ENCODE measurements at places on chromosomes 7 and 10.

GRCh38 chr7:34227525-34227924 lies 322.2 kb downstream of the BMPER start:
- DNase-seq: no peak

- DNase-seq: no peak
These were observed 20.5 kb upstream of the PITRM1 start for GRCh38 chr10:3192856-3193635.

DNA sequence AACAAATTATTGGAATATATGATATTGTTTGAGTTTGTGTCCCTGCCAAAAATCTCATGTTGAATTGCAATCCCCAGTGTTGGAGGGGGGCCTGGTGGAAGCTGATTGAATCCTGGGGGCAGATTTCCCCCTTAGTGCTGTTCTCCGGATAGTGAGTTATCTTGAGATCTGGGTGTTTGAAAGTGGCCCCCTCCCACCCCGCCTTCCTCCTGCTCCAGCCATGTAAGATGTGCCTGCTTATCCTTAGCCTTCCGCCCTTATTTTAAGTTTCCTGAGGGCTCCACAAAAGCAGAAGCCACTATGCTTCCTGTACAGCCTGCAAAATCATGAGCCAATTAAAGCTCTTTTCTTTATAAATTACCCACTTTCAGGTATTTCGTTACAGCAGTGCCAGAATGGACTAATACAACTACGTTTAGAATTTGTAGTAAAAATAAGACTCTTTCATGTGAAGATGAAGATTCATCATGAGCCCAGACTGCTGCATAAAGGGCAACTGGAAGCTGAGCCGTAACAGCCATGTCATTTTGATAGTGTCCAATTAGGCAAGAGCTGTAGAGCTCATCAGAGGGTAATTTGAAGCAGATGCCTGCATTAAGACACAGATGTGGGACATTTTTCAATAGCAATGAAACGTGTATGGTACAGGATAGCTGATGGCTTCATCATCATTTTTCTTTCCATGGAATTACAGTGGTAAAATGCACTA lies 1007.2 kb downstream of the REEP3 start:
- DNase-seq: no peak

DNA sequence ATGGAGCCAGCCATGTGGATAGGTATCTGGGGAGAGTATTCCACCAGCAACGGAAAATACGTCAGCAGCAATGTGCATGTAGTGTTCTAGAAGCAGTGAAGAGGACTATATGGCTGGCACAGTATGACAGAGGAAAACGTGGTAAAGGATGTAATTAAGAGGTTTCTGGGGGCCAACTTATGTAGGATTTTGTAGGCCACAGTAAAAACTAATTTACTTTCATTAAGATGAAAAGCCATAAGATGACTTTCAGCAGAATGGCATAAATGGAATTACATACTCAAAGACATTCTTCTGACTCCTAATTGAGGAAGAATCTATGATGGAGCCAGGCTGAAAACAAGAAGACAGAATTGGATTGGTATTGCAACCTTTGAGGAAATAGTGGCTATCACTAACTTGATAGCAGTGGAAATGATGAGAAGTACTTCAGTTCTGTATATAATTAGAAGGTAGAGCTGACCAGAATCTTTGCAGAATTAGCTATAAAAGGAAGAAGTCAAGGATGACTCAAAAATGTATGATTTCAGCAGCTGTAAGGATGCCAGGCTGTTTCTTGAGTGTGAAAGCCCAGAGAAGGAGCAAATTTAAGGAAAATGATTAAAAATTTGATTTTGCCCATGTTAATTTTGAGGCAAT lies 156.7 kb downstream of the MBL2 start:
- DNase-seq: no peak

- DNase-seq: no peak
These were observed 17.1 kb downstream of the EIF4H start for GRCh38 chr7:74191231-74191630.

GRCh38 chr10:89503151-89503550 lies 32.2 kb downstream of the SLC16A12 start:
- DNase-seq: no peak

GRCh38 chr10:43110338-43111071 lies 27.7 kb upstream of the CSGALNACT2 start:
- no peak for DNase-seq

- no peak for DNase-seq
These were observed 76.1 kb downstream of the PDSS1 start for GRCh38 chr10:26773633-26774032.

- no peak for DNase-seq
These were observed 62.6 kb downstream of the CACNB2 start for GRCh38 chr10:18202680-18203460.

DNA sequence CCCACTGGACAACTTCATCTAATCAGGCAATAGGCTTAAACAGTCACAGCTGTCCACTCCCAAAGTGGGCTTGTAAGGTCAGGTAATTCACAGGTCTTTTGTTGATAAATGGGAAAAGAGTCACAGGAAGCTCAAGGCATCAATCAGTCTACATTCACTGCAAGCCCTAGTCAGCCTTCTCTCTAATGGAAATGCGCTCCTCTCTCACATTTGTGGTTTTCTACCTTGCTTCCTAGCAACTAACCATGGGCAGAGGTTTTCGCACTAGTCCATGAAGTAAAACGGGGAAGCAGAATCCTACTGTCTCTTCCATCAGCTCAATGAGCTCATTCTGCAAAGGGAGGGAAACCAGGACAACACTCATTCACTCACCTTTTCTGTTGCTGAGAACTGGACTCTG lies 53.5 kb upstream of the APBB1IP start:
- no peak for DNase-seq

GRCh38 chr10:74821501-74821900 lies 4.9 kb upstream of the KAT6B start:
- no peak for DNase-seq

DNA sequence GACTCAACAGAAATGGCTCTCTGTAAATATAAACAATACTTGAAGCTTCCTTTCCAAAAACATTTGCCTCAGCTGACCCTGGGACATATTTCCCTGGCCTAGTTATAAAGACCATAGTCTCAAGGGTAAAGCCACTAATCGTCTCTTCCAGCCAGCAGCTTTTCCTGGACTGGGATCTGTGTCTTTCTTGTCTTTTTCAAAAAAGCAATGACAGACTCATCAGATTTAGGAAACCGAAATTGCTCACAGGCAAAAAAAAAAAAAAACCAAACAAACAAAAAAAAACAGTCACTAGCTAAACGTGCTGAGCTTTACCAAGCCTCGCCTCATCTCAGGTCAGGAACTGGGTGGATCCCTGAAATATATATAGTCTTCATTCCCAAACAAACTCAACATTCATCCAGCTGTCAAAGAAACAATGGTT lies 23.5 kb downstream of the STN1 start:
- no peak for DNase-seq

GRCh38 chr10:29408847-29409240 lies 120.0 kb downstream of the LYZL1 start:
- DNase-seq: no peak

- no peak for DNase-seq
These were observed 4.4 kb upstream of the TBX20 start for GRCh38 chr7:35258125-35258867.

DNA sequence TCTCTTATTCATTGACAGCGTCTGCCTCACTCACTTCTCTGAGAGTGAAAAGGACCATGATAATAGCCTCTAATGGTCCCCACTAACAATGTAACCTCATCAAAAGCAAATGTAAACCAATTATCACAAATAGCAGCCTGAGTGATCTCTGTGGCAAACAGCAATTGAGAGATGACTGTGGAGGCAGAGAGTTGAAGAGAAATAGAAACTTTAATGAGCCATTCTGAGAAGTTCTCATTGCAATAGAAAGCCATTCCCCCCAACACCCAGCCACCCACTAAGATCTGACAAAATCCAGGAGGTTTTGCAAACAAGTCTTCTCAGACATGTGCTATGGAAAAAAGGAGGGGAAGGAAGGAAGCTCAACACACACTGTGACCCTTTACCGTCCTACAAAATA lies 44.2 kb upstream of the RNF148 start:
- no peak for DNase-seq

DNA sequence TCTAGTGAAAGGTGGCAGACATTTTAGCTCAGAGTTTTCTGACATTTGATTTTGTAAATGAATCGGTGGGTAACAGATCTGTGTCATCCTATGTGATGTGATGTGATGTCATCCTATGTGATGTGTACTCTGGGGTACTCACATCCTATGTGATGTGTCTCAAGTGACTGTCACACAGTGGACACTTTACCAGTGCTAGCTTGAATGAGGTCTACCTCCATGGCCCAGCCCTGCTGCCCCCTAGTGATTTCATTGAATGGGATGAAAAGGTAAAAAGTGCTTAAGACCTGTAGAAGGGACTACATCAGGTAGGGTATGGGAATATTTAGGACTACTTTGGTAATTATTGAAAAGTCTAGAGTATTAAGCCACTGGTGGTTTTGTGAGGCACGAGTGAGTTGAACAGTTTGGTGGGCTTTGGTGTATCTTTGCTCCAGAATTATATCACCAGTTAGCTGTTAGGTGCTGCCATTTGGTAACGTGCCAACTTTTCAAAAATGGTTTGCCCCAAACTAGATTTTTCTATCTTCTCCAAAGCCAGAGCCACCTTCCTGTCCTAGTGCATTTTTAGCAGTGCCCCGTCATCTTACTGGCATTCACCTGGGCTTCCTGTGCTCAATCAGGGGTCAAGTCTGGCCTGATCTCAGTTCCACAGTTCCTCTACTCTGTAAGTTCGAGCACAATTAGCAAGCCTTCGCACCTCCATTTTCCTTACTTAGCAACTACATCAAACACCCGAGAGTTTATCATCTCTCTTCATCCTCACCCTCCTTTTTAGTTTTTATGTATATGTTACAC lies 9.7 kb downstream of the EIF4H start:
- no peak for DNase-seq

- no peak for DNase-seq
These were observed 92.4 kb upstream of the BTBD16 start for GRCh38 chr10:122178655-122179054.

GRCh38 chr10:18690541-18690940 lies 31.3 kb downstream of the ARL5B start:
- DNase-seq: no peak

DNA sequence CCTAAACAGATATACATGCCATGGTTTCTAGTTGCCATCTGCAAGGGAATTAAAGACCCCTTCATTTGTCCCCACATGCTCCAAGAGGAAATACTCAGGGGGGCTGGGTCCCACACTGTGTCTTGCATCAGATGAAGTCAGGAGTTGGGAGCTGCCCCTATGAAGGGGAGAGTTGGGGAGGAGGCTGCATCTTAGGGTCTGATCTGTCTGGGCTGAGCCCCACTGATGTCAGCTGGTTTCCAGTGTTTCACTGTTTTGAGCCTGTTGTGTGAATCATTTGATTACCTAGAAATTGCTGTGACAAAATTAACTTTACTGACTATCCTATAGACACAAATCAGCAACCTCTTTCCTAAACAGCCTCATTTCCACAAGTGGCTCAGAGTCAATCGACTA lies 4.9 kb upstream of the ADCY1 start:
- DNase-seq: no peak

GRCh38 chr7:151763420-151763984 lies 113.4 kb downstream of the PRKAG2 start:
- DNase-seq: no peak

DNA sequence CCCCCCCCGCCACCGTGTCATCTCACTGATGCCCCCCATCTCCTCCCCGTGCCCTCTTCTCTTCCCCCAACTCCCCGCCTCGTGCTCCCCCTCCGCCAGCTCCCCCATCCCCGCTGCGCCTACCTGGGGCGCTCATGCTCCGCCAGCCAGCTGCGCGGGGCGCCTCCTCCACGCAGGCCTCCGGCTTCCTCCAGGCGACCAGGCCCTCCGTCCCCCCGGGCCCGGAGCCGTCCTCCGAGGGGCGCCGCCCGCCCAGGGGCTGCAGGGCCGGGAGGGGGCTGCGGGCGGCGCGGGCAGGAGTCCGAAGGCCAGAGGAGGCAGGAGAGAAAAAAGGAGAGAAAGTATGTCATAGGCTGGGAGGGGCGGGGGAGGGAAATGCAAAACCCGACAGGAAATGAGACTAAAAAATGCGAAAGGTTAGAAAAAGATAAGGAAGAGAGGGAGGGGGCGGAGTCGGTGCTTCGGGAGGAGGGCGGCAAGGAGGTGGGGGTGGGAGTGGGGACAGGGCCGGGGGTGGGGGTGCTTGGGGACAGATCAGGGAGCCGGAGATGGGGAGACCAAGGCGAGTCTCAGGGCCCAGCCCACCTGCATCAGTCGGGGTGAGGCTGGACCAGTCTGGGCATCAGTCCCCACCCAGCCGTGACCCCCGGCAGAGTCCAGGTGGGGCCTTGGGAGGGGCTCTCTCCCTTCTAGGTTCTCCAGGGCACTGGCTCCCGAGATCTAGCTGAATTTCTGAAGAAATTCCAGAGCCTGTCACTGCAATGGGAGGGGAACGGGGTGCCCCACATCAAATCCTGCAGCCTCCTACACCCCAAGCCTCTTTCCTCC lies at the start of gene CARD11:
Gene CARD11, minus strand, starts transcription at position 324 of the 828 bp plus-strand sequence. CDS start 85,361 bp downstream, outside the sequence.
- no peak for DNase-seq

DNA sequence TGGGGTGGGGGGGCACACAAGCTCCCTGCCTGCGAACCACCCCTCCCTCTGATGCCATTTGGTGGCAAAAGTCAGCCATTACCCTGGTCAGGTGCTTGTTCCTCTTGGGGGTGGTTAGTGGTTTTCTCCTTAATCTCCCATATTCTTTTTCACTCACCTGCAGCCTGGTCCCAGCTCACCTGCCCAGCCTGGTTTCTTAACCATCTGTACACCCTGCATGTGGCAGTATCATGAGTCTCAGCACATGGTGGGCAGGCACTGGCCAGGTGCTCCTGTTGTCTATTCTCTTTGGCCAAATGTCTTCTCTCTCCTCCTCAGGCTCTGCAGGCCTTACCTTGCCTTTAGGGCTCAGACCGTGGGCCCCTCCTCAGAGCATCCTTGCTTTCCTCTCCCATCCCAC lies 30.5 kb downstream of the OGDH start:
- DNase-seq: no peak

GRCh38 chr7:38938001-38938485 lies 29.1 kb upstream of the VPS41 start:
- no peak for DNase-seq

Data from iPS DF 19.7 (cell line).